Activated T-cell treated with anti-CD3 and anti-CD28 coated beads for 24 hours (primary cell): ENCODE measurements at places on chromosomes 16 and 17.

DNA sequence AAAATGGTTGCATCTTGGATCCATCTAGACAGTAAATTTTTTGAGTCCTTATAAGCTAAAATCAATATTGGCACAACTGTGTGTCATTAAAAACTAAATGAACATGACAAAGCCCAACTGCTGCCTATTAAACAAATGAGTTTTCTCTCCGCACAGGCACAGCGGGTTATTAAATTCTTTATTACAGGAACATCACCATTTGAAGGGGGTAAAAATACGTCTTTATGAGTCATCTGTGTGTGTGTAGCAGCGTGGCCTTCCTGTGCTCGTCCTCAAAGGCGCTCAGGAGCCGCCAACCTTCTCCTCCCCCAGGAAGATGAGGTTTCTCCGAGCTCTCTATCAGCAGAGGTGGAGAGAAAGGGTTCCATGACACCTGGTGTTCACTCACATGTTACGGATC, 62.6 kb upstream of the SDK2 start:
- no peak for DNase-seq

- no peak for DNase-seq
These were observed 201.1 kb upstream of the CDH13 start for GRCh38 chr16:82425661-82426060.

- DNase-seq, result no peak
These were observed 74.5 kb downstream of the RPGRIP1L start for GRCh38 chr16:53629151-53629550.

- no peak for DNase-seq
These were observed 221.5 kb upstream of the SOX9 start for GRCh38 chr17:71899317-71899716.

DNA sequence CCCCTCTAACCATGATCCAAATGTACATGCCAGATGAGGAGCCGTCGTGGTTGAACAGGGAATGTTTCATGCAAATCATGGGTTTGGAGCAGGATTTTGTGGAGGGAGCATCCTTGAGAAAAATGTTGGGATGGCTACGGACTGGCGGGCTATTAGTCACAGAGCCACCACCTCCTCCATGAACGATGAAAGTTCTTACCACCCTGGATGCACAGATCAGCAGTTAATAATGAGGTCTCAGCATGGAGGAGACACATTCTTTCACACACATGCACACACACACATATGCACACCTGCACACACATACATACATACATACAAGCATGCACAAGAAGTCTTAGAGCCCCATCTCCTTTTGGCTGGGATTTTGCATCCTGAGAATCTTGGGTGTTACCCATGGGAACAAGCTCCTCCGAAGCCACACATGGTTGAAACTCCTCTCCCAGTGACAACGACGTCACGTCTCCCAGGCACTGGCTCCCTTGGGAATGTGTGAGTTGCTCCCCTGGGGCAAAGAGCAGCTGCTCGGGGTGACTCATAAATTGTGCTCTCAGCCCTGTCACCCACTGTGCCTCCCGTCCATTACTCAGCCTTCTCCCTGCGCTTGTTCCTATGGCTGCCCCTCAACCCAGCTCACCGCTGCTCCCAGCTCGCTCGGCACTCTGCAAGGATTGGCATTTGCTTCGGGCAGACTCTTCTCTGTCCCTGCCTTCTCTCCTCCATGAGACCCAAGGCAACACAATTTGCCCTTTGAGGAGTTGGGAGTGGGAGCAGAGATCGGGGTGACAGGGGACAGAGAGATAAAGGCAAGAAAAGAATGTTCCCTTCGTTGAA, 344.6 kb downstream of the SOX9 start:
- DNase-seq, result no peak

GRCh38 chr17:28364665-28365363, at the start of gene SEBOX:
Gene SEBOX (minus strand): TSS chr17:28365199. CDS start chr17:28365151, 48 bp downstream.
- DNase-seq, result no peak

DNA sequence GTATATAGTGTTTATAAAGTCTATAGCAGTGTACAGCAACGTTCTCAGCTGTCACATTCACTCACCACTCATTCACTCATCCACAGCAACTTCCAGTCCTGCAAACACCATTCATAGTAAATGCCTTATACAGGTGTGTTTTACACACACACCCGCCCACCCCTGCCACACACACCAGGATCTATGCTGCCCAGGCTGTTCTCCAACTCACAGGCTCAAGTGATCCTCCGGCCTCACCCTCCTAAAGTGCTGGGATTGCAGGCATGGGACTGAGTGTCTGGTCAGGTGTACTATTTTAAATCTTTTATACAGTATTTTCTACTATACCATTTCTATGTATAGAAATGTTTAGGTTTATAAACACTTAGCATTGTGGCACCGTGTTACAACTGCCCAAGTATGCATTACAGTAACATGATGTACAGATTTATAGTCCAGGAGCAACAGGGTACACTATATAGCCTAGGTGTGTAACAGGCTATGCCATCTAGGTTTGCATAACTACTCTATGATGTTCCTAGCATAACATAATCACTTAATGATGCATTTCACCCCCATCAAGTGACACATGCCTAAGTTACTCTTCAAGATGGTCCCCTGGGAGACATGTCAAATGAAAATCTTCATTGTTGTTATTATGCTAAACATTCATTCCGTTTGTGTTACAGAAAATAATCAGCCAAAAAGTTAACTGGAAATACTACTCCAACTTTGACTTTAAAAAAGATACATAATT, 42.5 kb downstream of the CREBBP start:
- DNase-seq, result no peak

DNA sequence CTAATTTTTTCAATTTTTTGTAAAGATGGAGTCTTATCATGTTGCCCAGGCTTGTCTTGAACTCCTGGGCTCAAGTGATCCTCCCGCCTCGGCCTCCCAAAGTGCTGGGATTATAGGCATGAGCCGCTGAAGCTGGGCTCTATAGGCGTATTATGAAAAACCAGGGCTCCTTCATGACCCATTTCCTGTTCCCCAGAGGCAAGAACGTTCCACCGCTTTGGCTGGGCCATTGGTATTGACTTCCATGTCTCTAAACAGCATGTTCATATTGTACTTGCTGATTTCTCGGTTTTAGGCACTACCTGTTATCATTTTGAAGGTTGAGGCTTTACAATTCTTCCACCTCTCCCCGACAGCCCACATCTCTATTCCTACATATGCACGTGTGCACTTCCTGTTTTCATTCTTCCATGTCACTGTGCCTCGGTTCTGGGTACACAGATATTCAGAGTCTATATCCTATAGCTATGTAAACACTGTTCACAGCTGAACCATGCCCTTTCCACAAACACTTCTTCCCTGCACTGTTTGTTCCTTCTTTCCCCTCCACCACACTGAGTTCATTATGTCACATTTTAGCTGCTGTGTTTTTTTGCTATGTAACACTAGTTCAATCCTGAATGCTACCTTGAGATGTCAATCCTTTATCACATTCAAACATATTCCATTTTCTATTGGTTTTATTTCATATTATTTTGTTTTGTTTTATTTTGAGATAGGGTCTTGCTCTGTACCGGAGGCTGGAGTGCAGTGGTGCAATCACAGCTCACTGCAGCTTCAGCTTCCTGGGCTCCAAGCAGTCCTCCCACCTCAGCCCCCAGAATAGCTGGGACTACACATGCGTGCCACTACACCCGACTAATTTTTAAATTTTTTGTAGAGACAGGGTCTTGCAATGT, 16.8 kb upstream of the MAPK3 start:
- no peak for DNase-seq

GRCh38 chr17:27576477-27577083, 54.4 kb upstream of the LGALS9 start:
- no peak for DNase-seq

DNA sequence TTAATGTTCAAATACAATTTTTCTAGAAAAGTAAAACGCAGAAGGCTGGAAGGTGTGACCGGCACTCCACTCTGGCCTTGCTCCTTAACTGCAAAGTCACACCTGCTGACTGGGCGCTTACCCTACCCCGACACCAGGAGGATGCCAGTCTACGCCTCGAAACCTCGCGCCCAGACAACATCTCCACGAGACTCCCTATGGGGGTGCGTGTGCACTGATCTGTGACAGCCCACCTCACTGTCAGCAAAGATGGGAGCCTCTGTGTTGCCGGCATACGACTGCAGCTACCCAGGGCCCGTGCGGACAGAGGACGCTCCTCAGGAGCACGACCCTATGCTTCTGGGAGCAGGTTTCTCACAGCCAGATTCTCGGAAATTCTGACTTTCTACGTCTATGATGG, 26.1 kb downstream of the MAP1LC3B start:
- DNase-seq, result no peak

DNA sequence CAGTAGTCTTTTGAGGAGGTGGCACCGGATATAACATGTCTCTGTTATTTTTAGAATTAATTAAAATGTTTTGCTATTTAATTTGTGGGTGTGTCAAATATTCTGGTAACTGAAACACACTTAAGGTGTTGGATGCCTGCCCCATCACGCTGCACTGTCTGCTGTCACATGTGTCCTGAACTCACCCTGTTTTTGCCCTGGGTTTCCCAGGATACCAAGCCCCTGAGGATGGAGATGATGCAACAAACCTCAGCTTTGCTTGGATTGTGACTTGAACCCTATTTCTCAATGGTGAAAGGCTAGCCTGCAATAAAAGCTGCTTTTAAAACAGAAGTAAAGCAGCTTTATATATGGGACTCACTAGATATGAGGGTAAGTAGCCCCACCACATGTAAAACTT, 11.5 kb upstream of the DUSP14 start:
- no peak for DNase-seq

DNA sequence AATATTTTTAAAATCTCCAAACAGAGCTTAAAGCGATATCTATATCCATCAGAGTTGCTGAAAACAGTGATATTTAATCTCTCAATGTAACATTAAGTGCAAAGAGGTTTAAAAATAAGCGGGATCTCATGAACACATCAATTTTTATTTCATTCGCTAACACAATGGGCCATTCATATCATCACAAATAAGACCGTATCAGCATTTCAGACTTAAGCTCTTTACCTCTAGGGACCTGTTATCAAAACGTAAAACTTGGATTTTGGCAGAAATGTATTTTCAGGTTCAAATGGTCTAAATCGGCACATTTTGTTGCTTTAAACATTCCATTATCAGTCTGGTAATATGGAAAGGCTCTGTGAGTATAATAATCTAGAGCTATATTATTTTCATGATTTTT, 77.9 kb downstream of the TOX3 start:
- DNase-seq, result no peak

- no peak for DNase-seq
These were observed 37.8 kb upstream of the ALDH3A1 start for GRCh38 chr17:19785854-19786253.

- no peak for DNase-seq
These were observed 378.7 kb downstream of the HS3ST4 start for GRCh38 chr16:26070302-26071100.

GRCh38 chr17:57939797-57940196, 15.4 kb downstream of the CUEDC1 start:
- DNase-seq, result no peak

DNA sequence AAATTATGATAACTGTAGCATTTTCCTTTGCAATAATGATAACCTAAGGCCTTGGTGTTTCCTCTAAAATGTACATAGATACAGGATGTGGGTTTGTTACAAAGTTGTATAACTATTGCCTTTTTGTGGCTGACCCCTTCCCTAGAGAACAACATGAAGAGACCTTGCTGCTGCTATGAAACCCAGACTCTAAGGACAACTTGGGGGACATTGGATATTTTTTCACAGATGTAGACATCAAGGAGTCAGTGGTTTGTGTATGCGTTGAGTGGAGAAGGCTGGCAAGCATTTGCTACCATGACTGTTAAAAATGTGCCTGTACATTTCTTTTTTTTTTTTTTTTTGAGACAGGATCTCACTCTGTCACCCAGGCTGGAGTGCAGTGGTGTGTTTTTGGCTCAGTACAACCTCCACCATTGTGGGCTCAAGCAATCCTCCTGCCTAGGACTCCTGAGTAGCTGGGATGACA, 12.3 kb downstream of the HMOX2 start:
- no peak for DNase-seq

DNA sequence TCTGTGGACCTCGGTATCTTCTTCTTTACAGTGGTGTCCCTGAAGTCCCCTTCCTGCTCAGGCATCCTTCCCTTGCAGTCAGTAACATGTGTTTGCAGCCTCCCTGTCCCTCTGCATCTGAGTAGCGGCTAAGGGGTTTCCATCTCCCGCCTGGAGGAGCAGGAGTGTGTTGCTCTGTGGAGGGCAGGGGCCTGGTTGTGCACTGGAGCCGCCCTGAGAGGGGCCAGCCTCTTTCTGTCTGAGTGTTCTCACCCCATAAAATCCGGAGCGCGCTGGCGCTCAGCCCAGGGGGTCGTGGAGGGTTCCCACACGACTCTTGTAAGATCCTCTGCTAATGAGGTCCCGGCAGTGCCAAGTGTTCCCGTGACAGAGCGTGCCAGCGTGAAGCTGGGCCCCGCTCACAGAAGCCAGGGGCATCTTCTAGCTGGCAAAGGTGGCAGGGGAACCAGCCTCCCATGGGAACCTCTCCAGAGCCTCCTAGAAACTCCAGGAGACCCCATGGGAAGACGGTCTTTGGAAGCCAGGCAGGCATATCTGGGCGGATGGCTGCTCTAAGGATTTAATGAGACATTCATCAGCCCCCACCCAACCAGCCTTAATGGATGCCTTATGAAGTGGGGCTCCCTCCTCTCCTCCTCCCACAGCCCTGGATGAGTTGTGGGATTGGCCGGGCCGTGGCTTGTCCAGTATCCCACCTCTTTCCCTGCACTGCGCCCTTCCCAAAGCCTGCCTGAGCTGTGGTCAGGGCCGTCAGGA, 91.4 kb upstream of the GSE1 start:
- DNase-seq, result no peak

- no peak for DNase-seq
These were observed 4.4 kb downstream of the NTAN1 start for GRCh38 chr16:15051387-15051951.

- no peak for DNase-seq
These were observed 75.5 kb downstream of the SOCS1 start for GRCh38 chr16:11180489-11180888.

GRCh38 chr16:426906-427249, 1.4 kb downstream of the RAB11FIP3 start:
- no peak for DNase-seq
